ENCODE measurements at places on chromosomes 12 and 14. TPM values are rescaled to one million over a fixed set of nuclear protein-coding genes. Genes with fewer than 3 reads are reported as not detected.

KRT3 gene
- total RNA-seq: not detected

GRCh38 chr14:103846543-103847450, 578 bp downstream of the PPP1R13B start:
- peak; percentile 59 for DNase-seq

- DNase-seq: no peak
These were observed 7.7 kb downstream of the CLSTN3 start for GRCh38 chr12:7137908-7138307.

DNA sequence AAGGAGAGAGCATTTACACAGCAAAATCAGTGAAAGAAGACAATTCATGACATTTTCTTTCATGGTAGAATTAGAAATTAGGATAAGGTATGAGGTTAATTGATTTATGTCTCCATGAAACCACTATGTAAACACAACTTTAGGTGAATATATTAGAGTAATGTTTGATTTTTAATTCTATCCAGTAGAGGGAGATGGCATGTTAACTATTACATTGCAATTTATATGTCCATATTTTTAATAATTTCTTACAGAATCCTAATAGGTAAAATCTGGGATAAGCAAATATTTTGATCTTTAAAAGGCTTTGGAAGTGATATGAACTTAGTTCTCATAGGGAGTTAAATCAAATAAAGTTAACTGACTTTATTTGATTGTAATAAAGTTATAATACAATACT, 373.4 kb upstream of the PDE3A start:
- DNase-seq: no peak

DNA sequence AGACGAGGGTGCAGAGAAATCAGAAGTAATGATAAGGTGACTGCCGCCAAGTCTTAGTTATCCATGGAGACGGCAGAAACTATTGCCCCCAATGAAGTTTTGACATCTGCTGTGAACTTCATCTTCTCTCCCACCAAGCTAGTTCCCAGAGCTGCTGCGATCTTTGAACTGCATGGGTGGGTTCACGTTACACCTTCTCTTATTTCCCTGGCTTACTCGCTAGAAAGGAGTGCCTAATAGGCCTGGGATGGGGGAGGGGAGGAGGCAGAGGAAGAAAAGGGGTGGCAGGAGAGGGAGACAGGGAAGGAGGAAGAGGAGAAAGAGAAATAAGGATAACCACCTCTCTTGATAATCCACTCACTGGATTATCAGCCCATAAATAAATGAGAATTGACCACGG, 157.1 kb downstream of the NTF3 start:
- no peak for DNase-seq

GRCh38 chr12:95114766-95115405, 41.5 kb upstream of the NR2C1 start:
- no peak for DNase-seq

DNA sequence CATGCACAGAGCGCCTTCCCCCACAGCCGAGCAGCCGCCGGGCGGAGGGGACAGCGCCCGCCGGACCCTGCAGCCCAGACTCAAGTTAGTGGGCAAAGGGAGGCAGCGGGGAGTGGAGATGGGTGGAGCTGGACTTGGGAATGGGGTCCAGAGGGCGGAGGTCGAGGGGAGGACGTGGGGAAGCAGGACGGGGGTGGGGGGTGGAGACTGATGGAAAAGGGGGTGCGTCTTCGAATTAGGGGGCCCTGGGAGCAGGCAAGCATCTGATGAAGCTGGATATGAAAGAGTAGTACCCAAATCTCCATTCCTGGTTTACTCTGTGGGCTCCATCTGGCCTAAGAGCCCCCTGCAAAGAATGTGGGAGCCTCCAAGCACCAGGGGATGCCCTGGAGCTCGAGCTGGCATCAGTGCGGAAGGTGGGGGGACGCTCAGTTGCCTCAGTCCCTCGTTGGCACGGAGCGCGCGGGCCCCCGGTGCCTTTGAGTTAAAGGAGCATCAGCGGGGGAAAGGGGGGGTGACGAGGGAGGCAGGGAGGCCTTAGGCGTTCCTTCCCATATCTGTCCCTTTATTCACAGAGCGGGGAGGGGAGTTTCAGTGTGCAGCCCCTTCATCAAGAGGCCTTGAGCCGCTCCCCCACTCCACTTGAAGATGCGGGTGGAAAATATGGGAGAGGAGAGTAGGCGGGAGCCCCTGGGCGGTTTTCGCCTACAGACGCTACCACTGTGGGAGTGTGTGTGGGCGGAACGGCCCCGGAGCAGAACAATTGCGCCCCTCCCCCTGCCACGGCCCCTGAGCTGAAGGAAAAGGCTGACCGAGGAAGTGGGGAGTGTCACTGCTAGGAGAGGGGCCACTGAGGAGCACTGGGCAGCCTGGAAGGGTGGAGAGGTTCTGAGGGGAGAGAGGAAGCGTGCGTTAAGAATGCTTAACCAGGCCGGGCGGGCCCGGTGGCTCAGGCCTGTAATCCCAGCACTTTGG, 644 bp downstream of the NAB2 start:
- peak; percentile 89 for DNase-seq

- DNase-seq: peak; percentile 57
These were observed 48.6 kb upstream of the TMEM233 start for GRCh38 chr12:119544765-119545625.

DNA sequence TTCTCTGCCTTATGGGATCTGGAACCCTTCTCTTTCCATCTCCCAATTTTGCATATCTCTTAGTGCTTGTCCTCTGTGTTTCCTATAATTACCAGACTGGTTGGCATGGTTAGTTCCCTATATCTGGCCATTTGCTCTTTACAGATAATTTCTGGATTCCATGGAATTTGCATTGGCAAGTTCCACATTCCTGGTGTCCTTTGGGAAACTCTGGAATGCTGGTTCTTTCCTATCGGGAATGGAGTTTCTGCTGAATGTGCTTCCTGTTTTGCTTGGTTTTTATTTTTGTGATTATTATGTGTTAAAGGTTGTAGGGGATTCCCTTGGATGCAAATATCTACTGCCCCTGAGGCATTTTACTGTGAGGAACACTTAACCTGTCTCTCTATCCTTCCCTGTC, 193.0 kb upstream of the BTG1 start:
- no peak for DNase-seq

Data from Right ventricle myocardium superior (tissue), 1 donor.